GM12865 (cell line): ENCODE measurements at places on chromosomes 4 and X.
A peak's percentile ranks its signal among the peaks of the same experiment; 100 is the strongest.

- no peak for DNase-seq
Observed at GRCh38 chr4:148692242-148692641, 250.0 kb upstream of the NR3C2 start.

DNA sequence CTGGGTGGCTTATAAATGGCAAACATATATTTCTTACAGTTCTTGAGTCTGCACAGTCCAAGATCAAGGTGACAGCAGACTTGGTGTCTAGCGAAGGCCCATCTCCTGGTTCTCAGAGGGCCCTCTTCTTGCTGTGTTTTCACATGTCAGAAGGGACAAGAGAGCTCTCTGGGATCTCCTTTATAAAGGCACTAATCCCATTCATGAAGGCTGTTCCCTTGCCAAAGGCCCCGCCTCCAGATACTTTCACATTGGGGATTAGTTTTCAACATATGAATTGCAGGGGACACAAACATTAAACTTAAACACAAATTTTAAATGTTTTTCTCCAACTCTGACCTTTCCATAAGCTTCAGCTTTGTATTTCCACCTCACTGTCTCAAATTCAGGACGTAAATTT is 1135.0 kb upstream of the TENM3 start:
- no peak for DNase-seq

- DNase-seq = peak; percentile 46
Observed at GRCh38 chr4:185592845-185593488, 57.7 kb upstream of the PDLIM3 start.

- no peak for DNase-seq
Observed at GRCh38 chr4:74319470-74319869, 11.2 kb downstream of the EPGN start.

DNA sequence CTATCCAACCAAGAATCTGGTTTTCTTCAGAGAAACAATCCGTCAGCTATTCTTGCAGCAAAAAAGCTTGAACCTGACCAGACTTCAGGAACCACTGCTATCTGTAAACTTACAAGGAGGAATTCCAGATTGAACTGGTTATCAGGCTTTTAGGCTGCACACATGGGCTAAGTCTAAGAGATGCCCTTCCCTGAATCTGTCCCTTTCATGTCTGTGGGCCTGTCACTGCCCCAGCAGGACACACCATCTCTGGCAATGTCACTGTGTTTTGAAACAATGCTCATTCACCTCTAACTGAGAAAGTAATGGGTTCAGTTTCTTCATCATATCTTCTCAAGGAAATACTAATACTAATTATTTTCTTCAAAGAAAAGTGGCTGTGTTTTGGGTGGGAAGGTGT is 72.8 kb downstream of the PARM1 start:
- DNase-seq = no peak

DNA sequence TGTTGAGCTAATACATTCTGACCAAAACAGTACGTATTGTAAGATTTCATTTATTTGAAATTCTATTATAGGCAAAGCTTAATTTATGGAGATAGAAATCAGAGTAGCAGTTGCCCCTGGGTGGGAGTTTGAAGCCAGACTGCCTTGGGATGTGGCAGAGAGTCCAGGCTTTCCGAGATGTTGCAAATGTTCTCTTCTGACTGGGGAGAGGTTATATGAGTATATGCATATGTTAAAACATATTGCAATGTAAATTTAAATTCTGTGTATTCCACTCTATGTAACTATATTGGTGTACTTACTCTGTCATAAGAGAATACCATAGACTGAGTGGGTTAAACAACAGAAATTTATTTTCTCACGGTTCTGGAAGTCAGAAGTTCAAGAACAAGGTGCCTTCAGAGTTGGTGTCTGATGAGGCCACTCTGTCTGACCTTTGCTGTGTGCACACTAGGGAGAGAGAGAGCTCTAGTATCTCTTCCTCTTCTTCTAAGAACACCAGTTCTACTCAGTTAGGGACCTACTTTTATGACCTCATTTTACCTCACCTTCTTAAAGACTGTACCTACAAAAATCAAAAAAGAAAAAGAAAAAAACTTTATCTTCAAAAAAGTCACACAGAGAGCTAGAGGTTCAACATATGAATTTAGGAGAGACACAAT is 299.3 kb upstream of the HS3ST1 start:
- DNase-seq = no peak

DNA sequence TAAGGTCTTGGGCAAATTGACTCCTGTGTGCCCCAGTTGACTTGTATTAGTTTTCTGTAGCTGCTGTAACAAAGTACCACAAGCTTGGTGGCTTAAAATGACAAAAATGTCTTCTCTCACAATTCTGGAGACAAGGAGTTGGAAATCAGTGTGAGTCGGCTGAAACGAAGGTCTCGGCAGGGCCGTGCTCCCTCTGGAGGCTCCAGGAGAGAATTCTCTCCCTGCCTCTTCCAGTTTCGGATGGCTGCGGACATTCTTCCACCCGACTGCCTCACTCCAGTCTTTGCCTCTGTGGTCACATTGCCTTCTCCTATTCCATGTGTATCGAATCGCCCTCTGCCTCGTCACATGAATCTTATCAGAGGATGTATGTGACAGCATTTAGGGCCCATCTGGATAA is 66.0 kb upstream of the PHOX2B start:
- no peak for DNase-seq

DNA sequence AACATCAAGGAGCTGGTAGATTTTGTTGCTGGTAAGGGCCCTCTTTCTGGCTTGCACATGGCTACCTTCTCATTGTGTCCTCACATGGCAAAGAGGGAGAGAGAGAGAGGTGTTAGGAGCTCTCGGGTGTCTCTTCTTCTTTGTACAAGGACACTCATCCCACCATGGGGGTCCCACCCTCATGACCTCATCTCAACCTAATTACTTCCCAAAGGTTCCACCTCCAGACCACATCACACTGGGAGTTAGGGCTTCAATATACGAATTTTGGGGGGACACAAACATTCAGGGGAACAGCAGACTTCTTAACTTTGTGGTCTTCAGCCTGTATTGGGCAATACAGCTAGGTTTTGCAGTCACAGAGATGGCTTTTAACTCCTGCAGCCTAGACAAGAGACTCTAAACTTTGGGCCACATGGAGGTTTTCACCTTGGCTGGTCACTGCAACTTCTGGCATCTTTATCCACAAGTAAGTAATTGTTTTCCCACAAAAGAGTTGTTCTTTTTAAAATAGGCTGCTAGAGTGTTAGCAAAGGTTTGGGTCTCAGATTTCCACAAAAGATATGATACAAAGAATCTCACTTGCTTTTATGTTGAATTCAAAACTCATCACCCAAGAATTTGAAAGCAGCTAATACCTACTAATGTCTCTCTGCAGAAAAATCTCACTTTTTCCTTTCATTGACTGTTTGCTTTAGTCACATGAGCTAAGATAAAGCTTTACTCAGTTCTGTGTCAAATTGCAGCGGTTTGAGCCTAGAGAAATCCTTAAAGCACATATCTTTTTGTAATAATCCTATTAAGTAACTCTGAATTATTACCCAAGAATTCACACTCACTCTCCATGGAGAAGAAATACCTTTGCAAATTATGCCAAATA is 39.6 kb upstream of the BBS12 start:
- DNase-seq = no peak
